Stimulated activated CD4-positive, alpha-beta T cell treated with anti-CD3 and anti-CD28 coated beads, TNF-alpha, amount 100 ng/mL, for 4 hours (primary cell): ENCODE measurements at places on chromosomes 7 and 10.

- DNase-seq = no peak
Observed at GRCh38 chr10:6743291-6743849, 163.3 kb upstream of the PRKCQ start.

DNA sequence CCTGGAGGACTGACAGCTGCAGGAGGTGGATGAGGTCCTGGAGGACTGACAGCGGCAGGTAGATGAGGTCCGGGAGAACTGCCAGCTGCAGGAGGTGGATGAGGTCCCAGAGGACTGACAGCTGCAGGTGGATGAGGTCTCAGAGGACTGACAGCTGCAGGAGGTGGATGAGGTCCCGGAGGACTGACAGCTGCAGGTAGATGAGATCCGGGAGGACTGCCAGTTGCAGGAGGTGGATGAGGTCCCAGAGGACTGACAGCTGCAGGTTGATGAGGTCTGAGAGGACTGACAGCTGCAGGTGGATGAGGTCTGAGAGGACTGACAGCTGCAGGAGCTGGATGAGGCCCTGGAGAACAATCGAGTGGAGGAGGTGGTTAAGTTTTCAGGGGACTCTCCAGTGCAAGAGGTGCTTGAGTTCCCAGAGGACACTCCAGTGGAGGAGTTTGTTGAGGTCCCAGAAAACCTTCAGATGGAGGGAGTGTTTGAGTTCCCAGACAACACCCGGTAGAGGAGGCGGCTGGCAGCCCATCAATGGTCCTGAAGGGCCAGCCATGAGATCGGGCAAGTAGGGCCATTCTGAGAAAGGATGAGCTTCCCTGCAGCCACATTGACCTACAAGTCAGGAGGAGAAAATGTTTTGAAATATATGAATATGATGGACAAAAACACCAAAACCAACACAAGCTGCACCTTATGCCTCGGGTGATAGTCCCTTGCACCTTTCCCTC lies 4.7 kb upstream of the EIF5AL1 start:
- no peak for DNase-seq

DNA sequence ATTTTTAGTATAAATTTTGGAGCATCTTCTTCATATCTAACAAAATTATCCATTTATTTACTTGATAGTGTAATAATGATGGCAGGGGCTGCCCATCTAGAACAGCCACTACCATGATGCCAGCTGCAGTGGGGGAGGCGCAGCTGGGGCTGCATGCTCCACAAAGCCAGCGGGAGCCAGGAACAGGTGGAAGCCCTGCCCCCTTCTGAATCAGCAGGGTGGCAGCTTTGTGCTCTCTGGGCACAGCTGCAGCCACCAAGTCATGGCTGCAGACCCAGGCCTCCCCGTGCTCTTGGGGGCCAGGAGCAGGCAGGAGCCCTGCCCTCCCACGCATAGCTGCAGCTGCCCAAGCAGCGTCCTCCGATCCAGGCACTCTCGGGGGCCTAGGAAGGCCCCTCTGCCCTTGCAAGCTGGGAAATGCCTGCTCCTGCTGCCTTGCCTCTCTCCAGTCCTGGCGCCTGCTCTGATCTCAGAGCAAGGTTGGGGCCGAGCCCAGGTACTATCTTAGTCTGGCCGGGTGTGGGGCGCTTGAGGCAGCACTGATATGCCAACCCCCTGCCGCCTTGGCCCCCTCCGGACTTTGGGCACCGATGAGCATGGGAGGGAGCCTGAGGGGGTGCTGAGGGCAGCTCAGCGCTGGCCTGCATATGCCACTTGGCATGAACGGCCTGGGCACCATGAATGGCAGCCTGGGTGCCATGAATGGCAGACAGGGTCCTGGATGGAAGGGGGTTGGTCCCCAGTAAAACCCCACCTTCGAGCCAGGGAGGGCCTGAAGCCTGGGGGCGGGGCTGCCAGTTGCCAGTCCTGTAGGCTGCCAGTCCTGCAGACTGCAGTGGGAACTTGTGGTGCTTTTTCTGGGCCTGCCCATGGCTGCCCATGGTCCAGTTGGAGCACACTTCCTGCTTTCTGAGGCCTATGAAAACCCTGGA lies 1110.8 kb upstream of the POT1 start:
- DNase-seq = no peak

- DNase-seq = no peak
Observed at GRCh38 chr7:82534684-82535083, 91.1 kb upstream of the CACNA2D1 start.

DNA sequence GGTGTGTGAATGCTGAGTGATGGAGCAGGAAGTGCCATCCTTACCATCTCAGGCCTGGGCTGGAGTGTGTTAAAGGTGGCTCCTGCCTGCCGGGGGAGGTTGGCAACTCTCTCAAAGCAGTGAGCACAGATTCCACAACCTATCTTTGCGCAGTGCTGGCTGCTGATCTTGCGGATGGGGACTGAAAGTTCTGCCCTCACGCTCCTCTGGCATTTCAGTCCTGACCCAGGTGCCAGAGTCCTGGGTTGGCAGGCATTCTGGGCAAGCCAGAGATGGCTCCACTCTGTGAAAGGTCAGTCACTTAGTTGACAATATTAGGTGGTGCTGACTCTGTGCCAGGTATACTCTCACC lies 315.5 kb downstream of the RPS24 start:
- DNase-seq = no peak

DNA sequence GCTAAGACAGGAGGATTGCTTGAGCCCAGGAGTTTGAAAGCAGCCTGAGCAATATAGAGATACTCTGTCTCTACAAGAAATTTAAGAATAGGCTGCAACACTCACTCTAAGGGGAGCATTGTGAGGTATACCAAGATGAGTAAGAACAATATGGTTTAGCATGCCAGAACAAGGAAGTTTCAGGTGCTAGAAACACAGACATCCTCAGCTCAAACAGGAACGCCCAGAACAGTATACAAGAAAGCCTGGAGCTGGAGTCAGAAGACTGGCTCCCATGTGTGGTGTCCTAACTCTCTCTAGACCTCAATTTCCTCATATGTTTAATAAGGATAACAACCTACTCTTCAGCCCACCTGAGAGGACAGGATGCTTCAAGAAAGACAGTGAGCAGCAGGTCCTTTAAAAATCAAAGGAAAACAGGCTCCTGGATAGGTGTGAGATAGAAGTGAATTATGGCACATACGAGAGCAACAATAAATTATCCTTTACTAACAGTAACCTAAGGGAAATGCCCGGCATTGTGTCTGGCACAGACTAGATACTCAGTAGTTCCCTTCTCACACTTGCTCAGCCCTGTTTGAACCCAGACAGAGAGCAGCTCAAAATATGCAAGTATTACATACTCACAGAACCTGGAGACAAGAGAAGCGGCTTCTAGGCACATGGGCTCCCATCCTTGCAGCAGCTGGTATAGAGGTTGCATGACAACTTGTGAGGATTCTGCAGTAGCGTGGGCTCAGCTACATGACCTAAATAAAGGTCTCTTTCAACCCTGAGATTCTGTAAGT lies 45.4 kb downstream of the KAT6B start:
- no peak for DNase-seq

- DNase-seq = no peak
Observed at GRCh38 chr10:127939786-127940330, 33.0 kb downstream of the PTPRE start.

GRCh38 chr10:78471723-78472550 lies 438.3 kb downstream of the RPS24 start:
- no peak for DNase-seq

- no peak for DNase-seq
Observed at GRCh38 chr7:80453699-80454340, 58.0 kb downstream of the GNAT3 start.

- DNase-seq = no peak
Observed at GRCh38 chr7:47908720-47909119, 39.5 kb downstream of the PKD1L1 start.

DNA sequence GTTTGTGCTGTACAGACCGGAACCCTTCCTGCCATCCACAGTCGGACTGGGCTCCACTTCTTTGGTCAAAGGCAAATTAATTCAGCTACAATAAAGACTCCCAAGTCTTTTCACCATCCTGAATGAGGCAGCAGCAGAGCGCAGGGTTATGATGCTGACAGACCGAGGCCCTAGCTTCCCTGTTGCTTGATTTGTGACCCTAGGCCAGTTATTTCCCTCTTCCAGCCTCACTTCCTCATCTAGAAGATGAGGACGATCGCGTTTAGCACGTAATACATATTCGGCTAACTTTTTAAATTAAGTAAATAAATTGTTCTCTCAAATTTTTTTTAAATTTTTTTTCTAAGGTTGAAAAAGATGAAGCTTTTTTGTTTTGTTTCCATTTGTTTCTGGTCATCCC lies 18.1 kb downstream of the ADRB1 start:
- no peak for DNase-seq
